Stomach (tissue), 19 donors: ENCODE measurements at places on chromosomes 13 and 19. TPM values are rescaled to one million over a fixed set of nuclear protein-coding genes. Genes with fewer than 3 reads are reported as not detected.

DNA sequence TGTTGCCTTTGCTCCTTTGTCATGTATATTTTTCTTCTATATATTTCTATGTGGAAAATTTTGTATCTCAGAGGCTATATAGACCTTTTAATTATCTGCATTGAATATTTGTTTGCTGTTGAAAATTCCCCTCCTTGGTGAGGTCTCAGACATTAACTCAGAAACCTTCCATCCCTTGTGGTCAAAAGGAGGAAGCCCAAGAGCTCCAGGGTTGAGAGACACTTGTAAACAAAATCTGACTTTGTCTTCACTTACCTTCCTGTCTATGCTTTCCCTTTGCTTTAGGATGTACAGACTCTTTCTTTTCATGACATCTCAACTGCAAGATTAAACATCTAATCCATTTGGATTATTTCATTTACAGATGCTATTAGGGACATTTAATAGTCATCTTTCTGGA is 157.5 kb downstream of the PCDH20 start:
- DNase-seq, result no peak

GRCh38 chr13:93227878-93228642 is 1.5 kb downstream of the GPC6 start:
- DNase-seq, result peak; percentile 28

DNA sequence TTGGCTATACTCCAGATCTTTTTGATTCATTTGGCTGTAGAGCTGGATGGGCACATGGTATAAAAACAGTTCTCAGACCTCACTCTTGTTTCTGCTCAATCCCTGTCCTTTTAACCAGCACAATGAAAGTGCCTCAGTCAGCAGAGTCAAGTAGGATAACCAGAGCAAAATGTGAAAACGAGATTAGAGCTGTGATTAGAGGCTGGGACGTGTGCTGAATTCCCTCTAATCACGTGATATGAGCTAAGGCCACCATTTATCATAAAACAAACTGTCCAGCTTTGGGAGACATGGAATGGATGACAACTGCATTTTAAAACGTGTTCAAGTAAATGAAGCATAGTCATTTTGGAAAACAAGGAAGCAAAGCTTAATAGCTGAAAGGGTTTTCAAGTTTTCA is 54.1 kb downstream of the GJA3 start:
- DNase-seq, result no peak

DNA sequence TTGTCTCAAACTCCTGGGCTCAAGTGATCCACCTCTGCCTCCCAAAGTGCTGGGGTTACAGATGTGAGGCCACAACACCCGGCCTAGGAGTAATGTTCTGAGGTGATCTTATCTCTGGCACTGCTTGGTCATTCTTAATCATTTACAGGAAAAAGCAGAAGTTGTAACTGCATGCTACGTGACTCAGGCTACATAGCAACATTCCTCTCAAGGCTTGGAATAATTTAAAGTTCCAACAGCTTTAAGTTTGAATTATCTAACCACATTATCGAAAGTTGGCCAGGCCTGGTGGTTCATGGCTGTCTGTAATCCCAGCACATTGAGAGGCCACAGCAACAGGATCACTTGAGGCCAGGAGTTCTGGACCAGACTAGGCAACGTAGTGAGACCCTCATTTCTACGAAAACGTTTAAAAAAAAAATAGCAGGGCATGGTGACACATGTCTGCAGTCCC is 3.9 kb upstream of the B9D2 start:
- DNase-seq, result peak; percentile 59

DNA sequence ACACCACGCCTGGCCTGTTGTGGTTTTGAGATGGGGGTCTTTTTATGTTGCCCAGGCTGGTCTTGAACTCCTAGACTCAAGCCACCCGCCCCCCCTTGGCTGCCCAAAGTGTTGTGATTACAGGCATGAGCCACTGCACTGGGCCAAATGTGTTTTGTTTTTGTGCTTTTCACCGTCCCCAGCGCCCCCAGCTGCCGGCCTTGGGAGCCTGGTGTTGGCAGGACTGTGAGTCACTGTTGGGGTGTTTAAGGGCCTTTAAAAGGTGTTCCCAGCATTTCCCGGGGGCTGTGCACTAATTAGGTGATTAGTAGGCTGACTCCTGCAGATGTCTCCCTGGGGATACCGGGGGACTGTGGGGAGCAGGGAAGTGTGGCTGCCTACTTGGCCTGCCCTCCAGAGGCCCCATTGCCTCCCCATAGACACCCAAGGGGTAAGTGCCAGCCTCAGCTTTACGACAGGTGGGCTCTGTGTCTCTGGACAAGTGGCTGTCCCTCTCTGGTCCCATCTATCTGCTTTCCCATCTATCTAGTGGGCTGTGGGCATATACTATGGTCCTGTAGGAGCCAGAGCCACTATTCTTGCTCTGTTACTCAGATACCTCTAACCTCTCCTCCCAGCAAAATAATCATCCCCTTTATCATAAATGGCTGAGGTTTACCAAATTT is 11.8 kb upstream of the TLE5 start:
- no peak for DNase-seq

GRCh38 chr19:38538793-38539528 is 78.8 kb downstream of the MAP4K1 start:
- DNase-seq, result no peak

GRCh38 chr19:9875796-9876195 is 40.7 kb downstream of the PIN1 start:
- no peak for DNase-seq

Gene TTC9B
- total RNA-seq, result not detected

Gene ATP1A3
- total RNA-seq, result not detected
